Inflammatory macrophage treated with lipopolysaccharide for 4 hours (primary cell): ENCODE measurements at places on chromosomes 5 and 9.
A peak's percentile ranks its signal among the peaks of the same experiment; 100 is the strongest.

- DNase-seq: no peak
These were observed 3.8 kb downstream of the SOX30 start for GRCh38 chr5:157648275-157648990.

DNA sequence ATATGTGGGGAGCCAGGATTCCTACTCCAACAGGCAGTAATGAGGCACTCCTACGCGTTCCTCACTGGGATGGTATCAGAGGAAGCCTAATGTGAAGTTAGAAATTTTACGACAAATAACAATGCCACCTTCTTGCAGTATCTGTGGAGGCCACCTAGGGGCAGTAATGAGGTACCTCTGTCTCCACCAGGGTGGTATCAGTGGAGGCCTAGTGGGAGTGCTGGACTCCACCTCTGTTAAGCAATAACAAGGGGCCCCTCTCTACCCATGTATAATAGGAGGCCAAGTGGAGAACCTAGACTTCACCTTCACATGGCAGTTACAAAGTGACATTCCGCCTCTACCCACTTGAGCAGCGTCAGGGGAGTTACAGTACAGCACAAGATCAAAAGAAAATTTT is 147.9 kb downstream of the PLPPR1 start:
- DNase-seq: no peak

- DNase-seq: no peak
These were observed 19.6 kb upstream of the ZNF462 start for GRCh38 chr9:106843371-106843770.

DNA sequence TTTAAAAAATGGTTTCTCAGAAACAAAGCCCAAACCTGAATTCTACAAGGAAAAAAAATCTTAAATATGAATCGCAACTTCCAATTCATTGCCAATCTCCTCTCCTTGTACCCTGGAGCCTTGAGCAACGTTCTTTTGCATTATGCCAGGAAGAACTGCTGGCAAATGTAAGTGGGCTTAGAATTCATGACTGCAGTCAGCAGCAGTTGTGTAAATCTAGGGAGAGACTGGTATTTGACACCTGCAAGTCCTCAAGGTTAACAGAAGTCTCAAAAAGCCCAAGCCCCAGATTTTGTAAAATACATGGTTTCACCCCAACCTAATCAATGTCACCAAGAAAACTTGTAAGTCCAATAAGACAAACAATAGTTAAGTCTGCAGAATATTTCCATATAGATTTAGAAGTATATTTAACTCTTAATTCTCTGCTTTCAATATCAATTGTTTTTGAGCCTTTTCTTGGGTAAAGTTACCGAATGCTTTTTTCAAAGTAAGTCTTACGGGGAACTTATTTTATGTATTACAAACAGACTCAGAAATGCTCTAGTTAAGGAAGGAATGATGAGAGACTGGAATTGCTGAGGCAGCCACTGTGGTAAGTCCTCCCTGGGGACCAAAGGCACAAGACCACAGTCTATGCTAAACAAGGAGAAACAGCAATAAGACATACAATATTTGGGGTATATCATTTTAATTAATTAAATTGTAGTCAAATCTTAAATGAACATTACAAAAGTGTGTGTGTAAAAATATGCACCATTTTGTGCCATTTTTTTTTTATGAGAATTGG is 31.3 kb downstream of the ELL2 start:
- DNase-seq: no peak

GRCh38 chr5:131369558-131369957 is 105.7 kb downstream of the CDC42SE2 start:
- no peak for DNase-seq

DNA sequence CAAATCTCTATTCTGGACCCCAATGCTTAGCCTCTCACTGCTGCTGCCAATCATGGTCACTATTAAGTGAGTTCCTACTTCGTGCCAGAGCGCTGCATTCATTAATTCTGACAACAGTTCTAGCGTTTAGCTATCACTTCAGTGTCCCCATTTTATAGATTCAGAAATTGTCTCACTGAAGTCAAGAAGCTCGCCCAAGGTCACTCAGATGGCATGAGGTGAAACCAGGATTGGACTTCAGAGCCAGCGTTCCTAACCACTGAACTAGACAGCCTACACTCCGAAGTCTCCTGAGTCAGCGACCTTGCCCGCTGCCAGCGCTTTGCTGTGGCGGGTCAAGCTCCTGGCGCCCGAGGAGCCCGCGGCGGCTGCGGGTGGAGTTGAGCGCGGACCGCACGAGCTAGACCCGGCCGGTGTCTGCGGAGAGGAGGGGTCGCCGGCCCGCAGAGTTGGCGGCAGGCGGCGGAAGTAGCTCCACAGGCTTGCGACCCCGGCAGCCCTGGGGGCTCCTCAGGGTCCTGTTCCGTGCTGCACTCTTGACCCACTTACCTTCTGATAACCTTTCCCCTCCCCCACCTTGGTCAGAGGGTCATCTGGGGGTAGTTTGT is 2.1 kb upstream of the GABRB2 start:
- DNase-seq: no peak

DNA sequence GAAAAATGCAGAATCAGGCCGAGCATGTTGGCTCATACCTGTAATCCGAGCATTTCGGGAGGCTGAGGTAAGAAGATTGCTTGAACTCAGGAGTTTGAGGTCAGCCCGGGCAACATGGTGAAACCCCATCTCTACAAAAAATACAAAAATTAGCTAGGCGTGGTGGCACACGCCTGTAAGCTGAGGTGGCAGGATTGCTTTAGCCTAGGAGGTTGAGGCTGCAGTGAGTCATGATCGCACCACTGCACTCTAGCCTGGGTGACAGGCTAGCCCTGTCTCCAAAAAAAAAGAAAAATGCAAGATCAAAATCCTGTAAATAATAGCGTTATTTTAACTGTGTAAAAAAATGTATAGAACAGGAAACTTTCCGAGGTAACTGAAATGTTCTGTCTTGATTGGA is 39.4 kb downstream of the RNF44 start:
- no peak for DNase-seq

GRCh38 chr5:143554918-143555477 is 151.5 kb upstream of the NR3C1 start:
- peak; percentile 83 for DNase-seq

DNA sequence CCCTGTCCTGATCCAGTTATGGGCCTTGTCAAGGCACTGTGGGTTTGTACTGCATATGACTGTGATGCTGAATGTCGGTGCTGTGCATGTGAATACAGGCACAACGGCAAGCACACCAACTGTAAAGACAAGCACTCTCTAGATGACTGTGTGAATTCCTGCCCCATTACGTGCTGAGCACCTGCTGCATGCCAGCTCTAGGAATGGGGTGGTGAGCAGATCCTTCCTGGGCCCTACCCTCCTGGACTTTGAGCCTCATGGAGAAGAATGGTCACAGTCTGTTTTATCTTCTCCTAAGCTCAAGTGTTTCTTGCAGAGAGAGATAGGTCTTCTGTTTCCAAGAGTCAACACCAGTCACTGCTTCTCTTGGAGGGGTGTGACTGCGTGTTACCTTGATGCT is 56.0 kb upstream of the RARS1 start:
- no peak for DNase-seq

DNA sequence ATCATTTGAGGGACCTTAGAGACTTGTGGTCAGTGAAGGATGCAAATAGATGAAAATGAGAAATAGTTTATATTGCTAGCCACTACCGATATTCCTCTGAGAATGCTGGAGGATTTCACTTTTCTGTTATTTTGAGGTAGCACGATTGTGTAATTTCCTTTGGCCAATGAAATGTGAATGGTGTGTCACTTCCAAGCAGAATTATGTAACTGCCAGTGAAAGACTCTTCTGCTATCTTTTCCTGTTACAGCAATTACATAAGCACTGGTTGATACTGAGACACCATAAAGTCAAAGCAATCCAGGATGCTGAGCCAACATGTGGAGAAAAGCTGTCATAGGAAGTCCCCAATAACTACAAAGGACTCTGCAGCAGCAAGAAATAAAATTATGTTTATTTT is 3.6 kb upstream of the PCDHA2 start:
- no peak for DNase-seq

DNA sequence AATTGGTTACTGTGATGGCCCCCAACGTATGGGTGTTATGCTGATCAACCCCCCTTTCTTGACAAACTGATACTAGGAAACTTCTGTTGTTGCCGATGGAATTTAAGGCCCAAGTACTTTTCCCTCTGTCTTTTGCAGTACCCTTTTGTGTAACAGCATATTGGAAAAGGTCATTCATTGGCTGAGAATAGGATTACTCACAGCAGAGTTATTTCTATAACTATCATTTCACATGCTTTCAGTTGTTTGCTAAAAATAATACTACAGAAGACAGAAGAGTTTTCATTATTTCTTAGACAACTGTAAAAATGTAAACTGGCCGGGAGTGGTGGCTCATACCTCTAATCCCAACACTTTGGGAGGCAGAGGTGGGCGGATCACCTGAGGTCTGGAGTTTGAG is 329.5 kb downstream of the KIAA0825 start:
- DNase-seq: no peak

DNA sequence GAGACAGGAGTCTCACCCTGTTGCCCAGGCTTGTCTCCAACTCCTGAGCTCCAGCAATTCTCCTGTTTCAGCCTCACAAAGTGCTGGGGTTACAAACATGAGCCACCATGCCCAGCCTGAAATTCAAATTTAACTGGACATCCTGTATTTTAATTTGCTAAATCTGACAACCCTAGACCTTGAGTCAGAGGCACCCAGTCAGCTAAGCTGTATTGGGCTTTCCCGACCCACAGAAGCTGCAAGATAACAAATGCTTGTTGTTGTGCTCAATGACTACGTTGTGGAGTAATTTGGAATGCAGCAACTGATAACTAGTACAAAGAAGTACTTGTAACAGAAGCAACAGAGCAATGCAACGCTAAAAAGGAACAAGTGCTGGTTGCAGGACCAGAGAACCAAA is 533.1 kb downstream of the NTRK2 start:
- no peak for DNase-seq

GRCh38 chr5:180589771-180590542 is 1.3 kb downstream of the SCGB3A1 start:
- no peak for DNase-seq

GRCh38 chr9:136578915-136579649 is 33.2 kb upstream of the NOTCH1 start:
- peak; percentile 13 for DNase-seq

- no peak for DNase-seq
These were observed 215.5 kb downstream of the MPDZ start for GRCh38 chr9:13063880-13064459.

DNA sequence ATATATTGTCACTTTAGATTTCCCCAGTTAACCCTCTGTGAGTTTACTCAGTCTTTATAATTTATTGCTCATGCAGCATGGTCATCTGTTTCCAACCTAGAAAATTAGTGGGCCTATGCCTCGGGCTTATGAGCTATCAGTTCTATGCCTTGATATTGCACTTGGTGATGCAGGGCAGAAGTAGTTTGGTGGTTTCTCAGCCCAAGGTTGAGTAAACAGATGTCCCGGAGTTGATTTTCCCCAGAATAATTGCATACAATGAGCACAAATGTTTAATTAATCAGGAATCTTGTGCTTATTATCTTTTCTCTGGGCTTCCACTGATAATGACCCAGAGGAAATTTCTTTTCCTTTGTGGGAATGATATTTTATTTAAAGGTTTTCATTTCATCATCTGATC is 474.0 kb downstream of the CCDC171 start:
- DNase-seq: no peak

DNA sequence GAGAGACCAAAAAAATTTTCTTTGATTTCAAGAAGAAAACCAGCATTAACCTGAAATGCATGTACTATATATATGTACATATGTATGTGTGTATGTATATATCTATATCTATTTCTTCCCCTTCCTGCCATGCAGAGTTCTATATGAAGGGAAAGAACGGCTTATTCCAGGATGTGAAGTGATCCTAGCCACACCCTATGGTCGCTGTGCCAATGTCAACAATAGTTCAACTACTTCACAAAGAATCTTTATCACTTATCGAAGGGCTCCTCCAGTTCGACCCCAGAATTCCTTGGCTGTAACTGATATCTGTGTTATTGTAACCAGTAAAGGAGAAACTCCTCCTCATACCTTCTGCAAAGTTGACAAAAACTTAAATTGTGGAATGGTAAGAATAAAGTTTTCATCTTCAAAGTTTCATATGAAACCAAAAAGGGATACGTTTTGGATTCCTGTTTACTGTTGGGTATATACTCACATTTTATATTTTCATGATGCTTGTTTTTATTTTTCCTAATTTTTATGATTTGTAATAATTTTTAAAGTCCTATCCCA is 56.2 kb downstream of the DENND4C start:
- DNase-seq: no peak

DNA sequence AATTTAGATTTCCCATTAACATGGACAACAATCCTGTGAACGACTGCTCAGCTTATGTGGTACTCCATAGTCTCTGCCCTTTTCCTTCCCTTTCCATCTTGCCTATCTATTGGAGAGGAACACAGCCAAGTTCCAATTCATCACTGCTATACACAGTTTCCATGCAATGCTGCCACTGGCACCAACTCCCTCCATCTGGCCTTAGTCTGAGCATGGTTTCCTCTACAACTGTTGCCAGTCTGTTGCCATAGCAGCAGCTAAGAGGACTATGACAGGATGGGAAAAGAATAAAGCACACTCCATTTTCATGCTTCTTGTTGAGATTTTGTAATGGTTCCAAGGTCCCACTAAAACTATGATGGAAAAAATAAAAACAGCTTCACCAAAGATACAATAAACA is 189.0 kb downstream of the HCN1 start:
- DNase-seq: no peak

DNA sequence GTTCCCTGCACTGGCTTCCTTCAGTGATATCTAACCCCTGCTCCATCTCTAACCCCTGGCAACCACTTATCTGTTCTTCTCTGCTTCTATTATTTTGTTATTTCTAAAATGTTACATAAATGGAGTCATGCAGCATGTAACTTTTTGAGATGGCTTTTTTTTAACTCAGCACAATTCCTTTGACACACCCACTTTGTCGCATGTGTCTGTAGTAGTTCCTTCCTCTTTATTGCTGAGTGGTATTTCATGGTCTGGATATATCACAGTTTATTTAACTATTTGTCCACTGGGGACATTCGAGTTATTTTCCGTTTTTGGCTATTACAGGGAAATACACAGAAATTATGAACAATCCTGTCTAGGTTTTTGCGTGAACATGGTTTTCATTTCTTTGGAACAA is 200.2 kb downstream of the TRIO start:
- peak; percentile 69 for DNase-seq

GRCh38 chr5:54793468-54794134 is 191.8 kb downstream of the ESM1 start:
- DNase-seq: no peak

- DNase-seq: no peak
These were observed 76.5 kb downstream of the KDM4C start for GRCh38 chr9:6834306-6834705.

- DNase-seq: peak; percentile 20
These were observed 7.0 kb downstream of the IGFBPL1 start for GRCh38 chr9:38417003-38417945.

GRCh38 chr5:1551426-1552301 is 27.9 kb upstream of the LPCAT1 start:
- DNase-seq: no peak

- DNase-seq: peak; percentile 92
These were observed 30.8 kb downstream of the CD180 start for GRCh38 chr5:67165526-67166459.

DNA sequence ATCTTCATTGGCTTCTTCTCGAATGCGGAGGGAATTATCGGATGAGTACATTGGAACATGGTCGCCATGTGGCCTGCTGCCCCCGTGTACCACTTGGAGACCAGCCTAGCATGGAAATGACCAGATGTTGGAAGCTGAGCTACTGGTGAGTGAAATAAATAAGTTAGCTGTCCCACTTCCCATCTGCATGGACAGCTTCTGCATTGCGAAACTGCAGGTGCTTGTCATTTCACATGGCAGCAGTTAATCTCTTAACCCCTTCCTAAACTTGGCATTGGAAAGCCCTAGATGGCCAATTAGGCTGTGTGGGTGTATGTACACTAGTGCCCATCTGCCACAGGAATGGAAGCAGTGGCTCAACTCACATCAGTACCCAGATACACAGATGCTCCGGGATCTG is 246.6 kb upstream of the IL12B start:
- no peak for DNase-seq
